ENCODE measurements at places on chromosomes 4 and X.

DNA sequence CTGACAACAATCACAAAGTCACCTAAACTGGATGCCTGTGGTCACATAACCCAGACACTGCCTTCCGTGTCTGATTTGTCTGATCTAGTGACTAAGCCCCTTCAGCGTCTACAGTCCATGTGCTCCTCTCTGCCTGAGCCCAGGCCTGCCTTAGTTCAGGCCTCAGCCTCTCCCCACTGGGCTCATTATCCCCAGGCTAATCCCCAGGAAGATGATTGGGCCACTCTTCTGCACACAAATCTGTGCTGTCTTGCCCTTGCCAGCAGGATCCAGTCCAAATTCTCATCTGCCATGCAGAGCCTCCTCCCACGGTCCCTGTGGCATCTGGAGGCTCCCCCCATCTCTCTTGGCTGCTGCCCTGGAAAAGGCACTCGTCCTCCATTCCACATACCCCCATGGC lies 96.5 kb downstream of the SLC2A9 start:
- DNase-seq: no peak

DNA sequence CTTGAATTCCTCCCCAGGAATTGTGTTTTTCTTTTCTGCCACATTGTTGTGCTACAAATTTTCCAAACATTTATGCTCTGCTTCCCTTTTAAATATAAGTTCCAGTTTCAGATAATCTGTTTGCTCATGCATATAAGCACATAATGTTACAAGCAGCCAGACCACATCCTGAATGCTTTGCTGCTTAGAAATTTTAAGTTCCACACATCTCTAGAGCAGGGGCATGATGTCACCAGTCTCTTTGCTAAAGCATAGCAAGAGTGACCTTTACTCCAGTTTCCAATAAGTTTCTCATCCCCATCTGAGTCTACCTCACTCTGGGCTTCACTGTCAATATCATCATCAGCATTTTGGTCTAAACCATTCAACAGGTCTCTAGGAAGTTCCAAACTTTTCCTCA lies 932.5 kb downstream of the SH3BGRL start:
- no peak for DNase-seq

DNA sequence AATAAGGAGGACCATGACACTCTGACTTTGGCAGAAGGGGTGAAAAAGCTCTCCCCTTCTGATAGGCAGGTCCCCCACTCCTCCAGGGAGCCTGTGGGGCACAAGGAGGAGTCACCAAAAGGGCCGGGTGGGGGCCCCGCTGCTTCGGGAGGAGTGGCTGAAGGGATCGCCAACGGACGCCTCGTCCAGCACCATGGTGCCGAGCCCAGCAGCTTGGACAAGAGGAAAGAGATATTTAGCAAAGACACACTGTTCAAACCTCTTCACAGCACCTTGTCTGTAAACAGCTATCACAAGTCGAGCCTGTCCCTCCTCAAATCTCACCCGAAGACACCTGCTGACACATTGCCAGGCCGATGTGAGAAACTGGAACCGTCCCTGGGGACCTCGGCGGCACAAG lies 105.6 kb downstream of the STOX2 start:
- DNase-seq: no peak

- DNase-seq: no peak
These were observed 127.6 kb upstream of the GATB start for GRCh38 chr4:151888367-151888866.

GRCh38 chr4:76634220-76634619 lies 199.2 kb downstream of the SHROOM3 start:
- no peak for DNase-seq

DNA sequence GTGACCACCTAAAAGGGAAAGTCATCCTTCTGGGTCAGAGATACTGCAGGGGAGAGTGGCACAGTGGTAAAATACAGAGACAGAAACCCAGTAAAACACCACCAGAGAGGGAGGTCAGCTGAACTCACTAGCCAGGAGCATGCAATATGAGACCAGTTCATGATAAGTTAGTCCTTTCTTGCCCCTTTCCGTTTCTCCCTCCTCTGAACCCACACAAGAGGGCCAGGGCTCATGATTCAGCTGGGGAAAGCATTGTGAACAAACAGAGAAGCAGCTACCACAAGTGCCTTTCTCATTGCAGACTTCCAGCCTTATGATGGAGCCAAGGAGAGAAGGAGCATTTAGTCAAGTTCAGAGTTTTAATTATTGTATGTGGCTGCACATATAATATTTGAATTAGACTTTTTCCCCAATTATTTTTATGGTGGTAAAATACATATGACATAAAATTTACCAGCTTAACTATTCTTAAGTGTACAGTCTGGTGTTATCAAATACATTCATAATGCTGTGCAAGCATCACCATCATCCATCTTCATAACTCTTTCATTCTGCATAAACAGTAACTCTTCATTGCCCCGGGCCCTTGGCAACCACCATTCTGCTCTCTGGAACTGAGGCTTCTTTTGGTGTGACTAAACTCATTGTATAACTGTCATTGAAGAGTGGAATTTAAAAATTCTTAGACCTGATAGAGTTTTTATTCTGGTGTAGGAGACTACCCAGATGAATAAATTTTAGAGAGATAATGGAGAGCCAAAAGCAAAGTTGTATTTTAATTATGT lies 114.6 kb downstream of the DDIT4L start:
- no peak for DNase-seq

DNA sequence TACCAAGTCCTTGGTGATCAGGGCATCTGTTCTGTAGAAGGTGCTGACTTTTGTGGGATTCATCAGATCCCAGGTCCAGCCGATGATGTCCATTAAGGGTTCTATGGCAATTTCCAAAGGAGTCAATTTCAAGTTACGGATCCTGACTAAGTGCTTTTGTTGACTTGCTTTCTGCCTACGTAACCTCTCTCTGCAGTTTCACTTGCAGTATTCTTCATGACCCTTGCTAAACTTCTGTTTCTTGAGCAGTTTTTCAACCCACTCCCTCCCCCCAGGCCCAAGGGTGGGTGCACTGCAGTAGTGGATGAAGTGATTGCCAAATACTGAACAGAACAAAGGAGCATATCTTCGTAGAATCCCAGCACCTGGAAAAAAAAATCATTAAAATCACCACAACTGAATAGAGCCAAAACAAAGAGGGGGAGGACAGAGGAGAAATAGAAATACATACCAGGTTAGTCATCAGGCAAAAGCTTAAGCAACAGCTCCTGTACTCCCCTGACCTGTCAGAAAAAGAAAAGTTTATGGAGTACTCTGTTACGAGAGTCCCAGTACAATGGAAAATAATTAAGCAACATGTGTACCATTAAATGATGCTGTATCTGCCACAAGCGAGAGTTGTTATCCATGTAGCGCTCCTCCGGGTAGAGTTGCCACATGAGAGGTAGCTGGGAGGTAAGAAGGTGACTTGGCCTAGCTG lies 5.8 kb downstream of the CMC4 start:
- no peak for DNase-seq

- DNase-seq: no peak
These were observed 240.0 kb downstream of the GPC3 start for GRCh38 chrX:133745349-133745748.

DNA sequence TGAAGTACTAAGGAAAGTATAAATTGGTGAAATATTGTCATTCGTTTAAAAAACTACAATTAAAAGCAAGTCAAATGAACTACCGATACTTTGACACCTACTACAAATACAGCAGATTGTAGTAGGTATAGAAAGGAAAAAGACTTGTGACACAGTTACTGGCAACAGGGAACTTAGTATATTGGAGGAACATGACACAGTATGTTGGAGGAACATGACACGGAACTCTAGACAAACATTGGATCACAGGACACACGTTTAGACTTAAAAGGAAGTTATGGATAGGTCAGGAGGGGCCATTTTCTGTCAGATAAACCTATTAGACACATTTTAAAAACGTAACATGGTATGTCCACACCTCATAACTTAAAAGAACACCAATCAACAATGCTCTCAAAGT lies 132.5 kb downstream of the APBB2 start:
- DNase-seq: no peak

DNA sequence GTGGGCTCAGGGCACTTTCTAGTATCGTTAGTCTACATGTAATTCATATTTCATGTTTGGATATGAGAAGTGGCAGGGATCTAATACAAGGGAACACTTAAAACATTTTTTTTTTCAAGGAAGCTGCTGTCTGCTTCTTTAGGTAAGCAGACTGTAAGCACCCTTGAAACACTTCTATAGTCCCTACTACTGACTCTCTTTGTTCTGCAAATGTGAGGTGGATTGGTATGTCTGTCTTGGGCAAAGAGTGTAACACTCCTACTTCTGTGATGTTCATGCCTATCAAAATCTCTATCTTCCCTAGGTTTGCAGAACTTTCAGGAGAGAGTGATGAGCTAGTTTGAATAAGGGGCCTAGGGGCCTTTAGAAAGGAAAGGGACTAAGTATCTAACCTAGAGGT lies 93.9 kb downstream of the ZNF330 start:
- no peak for DNase-seq

DNA sequence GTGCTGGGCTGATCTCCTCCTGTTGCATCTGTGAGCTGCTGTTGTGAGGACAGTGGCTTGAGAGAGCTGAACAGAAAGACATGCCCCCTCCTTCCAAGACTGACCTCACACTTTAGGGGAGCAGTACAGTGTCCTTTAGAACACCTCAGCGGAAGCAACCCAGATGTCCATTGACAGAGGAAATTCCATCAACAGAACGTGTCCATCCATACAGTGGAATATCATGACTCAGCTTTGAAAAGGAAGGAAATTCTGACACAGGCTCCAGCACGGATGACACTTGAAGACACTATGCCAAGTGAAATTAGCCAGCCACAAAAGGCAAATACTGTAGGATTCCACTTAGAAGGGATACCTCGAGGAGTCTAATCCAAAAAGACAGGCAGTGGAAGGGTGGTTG lies 103.5 kb downstream of the GPR143 start:
- DNase-seq: no peak

GRCh38 chr4:87009095-87009648 lies 74.4 kb downstream of the AFF1 start:
- DNase-seq: no peak

- no peak for DNase-seq
These were observed 13.5 kb downstream of the KDM5C start for GRCh38 chrX:53211391-53211978.

- no peak for DNase-seq
These were observed 75.6 kb downstream of the NPY1R start for GRCh38 chr4:163256680-163257343.

DNA sequence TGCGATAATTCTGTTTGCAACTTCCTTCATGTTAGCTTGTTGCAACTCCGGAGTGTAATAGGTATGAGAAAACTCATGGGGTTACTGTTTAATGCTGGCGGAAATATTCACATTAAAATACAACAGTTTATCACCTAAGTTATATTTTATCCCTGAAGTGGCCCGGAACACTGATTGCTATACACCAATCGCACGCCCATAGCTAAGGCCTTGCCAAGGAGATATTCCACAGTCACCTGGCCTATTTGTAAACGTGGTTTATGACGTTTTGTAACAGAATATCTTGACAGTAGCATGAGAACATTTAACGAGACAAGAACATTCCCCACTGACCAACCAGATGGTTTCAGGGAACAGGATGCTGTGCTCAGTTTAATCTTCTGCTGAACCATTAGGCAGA lies 23.2 kb upstream of the FAM90A26 start:
- no peak for DNase-seq

- DNase-seq: no peak
These were observed 42.2 kb upstream of the HSD17B10 start for GRCh38 chrX:53476371-53476770.

DNA sequence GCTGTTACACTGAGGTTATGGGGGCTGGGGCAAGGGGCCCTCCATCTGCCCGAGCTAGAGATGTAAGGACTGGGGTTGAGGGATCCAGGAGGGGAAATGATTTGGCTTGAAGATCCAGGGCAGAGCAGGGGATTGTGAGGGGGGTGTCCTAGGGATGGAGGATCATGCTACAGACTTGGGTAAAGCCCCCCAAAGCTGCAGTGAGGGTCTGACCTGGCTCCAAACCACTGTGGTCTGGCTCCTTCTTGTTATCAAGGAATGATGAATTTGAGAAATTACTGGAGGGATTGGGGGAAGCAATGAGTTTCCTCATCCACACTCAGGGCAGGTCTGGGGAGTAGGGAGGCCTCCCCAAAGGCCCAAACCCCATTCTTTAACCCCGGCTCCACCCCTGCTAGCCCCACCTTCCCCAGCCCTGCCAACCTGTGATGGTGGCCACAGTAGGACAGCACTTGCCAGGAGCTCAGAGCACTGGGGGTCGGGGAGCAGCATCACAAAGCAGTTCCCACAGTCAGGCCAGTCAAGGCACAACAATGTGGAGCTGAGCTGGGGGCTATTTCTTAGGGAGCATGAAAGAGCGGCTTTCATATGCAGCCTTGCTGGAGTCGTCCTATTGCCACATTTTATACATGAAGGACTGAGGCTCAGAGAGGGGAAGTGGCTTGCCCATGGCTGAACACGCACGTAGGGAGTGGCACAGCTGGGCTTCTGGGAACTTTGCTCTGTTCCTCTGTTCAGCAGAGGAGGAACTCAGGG lies 165.5 kb downstream of the EFNB1 start:
- no peak for DNase-seq

GRCh38 chrX:46327566-46328115 lies 217.6 kb downstream of the ZNF674 start:
- DNase-seq: no peak

DNA sequence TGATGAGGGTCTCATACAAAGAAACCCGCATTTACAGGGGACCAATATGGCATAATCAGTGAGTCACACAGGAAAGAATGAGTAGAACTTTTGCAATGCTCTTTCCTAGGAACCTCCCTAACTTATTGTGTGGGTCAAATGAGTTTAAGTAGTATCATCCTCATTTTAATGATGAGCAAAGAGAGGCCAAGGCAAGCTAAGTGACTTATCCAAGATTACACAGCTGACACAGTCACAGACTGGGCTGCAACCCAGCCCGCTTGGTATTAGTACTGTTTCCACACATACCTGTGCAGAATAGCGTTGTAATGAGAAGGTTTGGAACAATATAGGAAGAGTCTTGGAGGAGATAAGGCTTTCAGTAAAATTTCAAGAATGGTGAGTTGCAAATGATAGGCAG lies 91.0 kb upstream of the PPP1R2C start:
- no peak for DNase-seq

DNA sequence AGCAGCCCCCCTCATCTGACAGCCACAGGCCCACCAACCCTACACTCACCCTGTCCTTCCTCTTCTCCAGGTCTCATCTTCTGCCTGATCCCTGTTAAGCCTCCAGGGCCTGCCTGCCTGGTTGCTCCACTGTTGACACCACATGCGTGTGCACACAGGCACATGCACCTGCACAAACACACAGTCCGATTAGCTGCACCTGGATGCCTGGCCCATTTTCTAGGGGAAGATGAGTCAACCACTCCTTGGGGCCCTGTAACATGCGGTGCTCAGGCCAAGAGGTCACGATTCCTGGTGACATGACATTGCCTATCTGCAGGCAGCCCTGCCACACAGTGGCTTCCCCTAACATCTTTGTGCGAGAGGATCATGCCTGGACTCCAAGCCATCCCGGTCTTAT lies 498.4 kb downstream of the BCOR start:
- DNase-seq: no peak

All from activated T-cell treated with anti-CD3 and anti-CD28 coated beads for 1 hour (primary cell).